Effector memory CD8-positive, alpha-beta T cell (primary cell): ENCODE measurements at places on chromosomes 7 and 10.

GRCh38 chr10:132836832-132837540, 51.0 kb upstream of the NKX6-2 start:
- DNase-seq: no peak

DNA sequence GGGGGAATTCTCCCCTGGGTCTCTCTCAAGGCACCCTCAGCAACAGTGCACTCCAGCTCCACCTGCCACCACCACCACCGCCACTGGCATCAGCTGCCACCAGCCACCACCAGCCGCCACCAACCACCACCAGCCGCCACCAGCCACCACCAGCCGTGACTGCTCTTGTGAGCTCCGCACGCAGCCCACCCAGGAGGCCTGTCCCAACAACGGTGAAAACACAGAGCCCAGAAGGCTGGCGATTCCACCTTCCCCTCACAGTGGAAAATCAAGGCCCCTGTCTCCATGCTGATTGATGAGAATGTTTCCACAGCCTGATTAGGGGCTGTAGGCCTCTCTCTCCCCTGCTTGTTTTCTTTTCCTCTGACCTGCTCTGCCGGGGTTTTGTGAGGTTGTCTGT, 41.1 kb downstream of the COBL start:
- no peak for DNase-seq

GRCh38 chr7:157125376-157126223, 13.1 kb upstream of the UBE3C start:
- no peak for DNase-seq

DNA sequence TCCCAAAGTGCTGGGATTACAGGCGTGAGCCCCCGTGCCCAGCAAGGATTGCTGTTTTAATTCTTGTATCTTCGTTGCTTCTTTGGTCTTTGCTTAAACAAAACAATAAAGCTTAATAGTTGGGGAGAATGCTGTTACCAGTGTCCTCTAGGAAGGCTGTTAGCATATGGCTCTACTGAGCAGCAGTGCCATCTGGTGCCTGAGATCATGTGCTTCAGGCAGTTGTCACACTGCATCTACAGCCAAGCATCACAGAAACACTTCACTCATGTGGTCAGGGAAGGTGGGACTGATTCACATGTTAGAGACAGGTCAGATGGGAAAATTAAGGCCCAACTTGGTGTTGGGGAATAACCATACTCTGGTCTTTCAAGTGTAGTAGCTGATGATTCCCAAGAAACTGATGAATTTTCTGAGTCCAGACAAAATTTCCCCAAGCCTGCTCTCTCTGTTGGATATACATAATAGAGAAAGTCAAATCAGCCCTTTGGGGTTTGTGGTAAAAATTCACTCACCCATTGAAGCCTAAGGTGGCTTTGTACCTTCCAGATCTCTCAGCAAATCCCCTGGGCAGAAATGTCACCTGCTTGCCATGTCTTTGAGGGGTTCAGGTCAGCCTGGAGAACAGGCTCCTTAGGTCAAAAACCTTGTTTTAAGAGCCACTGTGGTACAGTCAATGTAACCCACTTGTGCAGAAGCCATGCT, 28.4 kb downstream of the UBE2D4 start:
- no peak for DNase-seq

DNA sequence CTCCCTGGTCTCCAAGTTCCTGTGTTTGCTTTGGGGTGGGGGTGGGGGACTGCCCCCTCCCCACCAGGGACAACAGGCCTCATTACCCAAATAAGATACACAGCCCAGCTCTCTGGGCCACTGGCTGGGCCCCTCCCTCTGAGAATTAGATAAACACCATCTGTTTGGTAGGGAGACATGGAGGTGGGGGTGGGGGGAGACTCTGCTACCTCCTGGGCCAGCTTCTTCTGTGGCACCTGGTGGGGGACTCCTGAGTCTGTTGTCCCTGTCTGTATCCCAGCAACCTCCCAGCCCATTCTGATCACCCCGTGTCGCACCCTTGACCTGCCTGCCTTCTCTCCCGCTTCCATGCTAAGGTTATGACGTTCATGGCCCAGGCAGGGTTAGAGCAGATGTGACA, 5.8 kb downstream of the MLXIPL start:
- DNase-seq: no peak

DNA sequence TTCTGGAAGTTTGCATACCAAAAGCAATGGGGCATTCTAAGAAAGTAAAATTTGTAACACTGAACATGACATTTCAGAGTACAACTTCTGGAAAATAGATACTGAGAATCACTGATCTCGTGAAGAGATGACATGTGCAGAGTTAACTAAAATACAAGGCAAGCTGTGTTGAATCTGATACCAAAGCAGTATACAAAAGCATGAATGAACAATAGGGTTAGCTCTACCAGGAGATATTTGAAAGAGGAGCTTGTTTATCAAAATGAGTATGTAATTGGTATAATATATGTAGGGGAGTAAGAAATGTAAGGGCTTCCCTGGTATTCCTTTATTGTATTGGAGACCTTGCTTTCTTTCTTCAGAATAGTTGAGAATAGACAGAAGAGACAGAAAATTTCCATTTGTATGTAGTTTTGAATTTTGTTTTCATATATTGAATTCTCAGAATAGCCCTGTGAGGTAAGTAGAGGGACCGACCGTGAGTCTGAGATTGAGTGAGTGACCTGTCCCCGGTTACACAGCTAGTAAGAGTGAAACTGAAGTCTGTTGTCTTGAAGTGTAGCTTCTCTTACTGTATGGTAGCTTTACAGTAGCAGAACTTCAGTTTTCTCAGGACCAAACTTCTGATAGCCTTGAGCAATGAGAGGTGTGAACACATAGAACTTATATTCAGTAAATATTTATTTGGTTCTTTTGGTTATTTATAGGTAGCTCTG, 5.0 kb downstream of the HBP1 start:
- DNase-seq: no peak

DNA sequence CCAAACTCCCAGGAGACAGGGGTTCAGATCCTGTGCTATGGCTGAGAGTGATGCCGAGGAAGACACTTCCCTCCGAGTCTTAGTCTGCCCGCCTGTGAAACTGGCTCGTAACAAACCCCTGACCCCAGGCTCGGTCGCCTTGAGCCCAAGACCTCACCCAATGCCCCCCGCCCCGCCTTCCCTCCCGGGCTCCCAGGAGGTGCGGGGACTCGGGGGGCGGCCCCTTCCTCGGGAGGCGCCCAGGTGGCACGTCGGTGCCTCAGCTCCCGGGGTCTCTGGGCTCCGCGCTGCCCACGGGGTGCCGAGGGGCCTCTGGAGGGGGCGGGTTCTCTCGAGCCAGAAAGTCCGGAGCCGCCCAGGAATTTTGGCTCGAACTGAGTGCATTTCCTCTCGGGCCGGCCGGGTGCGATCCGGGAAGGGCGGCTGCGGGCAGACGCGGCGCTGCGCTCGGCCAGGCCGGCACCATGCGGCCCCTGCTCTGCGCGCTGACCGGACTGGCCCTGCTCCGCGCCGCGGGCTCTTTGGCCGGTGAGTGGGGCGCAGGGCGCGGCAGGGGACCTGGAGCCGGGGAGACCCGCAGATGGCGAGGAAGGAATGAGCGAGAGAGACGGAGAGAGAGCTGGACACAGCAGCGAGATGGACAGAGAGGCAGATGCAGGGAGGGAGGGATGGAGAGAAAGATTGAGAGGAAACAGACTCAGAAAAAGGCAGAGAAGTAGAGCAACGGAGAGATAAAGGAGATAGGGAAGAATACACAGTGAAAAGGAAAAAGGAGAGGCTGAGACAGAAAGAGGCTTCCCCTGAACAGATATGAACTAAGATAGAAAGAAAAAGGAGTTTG, at the start of gene PLAC9:
TSS of gene PLAC9 (plus strand) at position 432 of the 841 bp plus-strand sequence. CDS start at position 465, 33 bp downstream.
- DNase-seq: no peak

GRCh38 chr7:98126311-98127142, 19.9 kb downstream of the LMTK2 start:
- DNase-seq: no peak

GRCh38 chr7:108280136-108280535, 150.0 kb upstream of the LAMB4 start:
- no peak for DNase-seq

DNA sequence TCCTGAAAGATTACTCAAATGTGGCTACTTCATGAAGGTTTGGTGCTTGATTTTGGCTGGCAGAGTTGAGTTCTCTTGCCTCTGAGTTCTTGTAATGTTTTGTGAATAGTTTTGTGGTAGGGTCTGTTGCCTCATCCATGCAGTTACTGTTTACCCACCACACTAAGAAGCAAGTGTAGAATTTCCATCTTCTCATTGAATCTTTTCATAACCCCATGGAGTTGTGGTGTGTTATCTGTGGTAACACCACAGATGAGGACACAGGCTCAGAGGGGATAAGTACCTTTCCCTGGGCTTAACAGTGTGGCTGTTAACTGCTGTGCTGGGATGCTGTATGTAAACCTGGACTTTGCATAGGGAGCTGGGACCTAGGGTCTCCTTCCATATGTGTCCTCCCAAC, 186.3 kb downstream of the CAMK1D start:
- no peak for DNase-seq

DNA sequence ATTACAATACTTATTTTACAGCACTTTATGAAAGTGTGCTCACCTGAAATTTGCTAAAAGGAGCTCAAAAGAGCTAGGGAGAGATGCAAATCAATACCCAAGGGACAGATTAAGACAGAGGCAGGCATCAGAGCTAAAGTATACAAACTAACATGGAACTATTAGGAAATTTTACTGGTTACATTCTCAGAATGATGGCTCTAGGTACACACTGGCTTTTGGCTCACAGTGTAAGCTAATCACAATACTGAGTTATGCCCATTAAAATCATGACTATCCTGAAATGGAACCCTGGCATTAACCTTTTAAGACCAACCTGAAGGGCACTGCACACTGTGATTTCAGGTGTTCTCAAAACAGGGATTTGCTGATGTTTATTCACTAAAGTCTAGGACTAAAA, 98.1 kb downstream of the NT5C2 start:
- DNase-seq: no peak

DNA sequence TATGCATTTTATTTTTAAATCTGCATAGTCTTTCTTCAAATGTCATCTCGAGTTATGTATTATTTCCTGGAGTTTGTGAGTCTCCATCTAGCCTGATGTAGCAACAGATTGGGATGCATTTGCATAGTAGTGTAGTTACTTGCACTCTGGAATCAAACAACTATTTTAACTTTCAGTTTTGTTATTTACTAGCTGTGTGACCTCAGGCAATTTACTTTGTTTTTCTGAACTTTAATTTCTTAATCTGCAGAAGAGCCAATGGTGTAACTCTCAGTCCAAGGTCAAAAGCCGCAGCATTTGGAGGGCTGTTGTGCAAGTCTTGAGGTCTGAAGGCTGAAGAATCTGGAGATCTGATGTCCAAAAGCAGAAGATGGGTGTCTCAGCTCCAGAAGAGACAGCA, 175.8 kb upstream of the SORCS1 start:
- DNase-seq: no peak

DNA sequence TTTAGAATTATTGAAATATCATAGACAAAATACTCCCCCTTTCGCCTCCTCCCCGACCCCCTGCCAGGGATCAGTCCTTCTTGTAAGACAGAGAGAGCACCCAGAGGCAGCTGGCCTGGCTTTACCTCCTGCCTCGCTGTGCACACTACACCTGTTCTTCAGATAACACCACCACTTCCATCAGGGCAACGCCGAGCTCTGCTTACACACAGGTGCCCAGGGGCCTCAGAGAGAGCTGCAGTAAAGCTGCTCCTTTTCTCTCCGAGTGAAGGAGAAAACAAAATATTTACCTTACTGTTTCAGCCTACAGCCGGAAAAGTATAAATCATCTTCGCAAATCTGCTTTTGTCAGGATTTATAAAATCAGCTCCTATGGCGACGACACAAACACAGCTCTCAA, 80.7 kb downstream of the HIPK2 start:
- DNase-seq: no peak

DNA sequence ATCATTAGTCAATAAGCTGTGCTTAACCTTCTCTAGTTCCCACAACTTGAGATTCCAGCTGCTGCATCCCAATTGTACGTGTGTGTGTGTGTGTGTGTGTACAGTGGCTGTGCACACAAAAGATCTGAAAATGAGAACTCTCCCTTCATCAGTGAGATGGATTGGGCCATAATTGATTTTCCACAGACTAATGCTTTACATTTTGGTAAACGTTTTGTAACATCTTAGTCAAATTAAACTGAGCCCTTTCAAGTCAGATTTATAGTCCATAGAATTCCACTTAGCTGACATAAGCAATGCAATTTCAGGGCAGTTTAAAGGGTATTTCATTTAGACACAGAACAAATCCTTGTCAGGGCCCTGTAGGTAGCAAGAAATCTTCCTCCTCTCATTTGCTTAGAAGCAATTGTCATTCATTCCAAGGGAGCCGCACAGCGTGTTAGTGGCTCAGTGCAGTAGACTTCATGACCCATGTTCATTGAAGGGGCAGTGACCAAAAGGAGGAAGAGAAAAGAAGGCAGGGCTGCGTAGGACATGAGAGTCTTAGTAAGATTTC, 1123.5 kb upstream of the AUTS2 start:
- no peak for DNase-seq

GRCh38 chr7:79806161-79806734, 328.4 kb upstream of the GNAI1 start:
- no peak for DNase-seq

DNA sequence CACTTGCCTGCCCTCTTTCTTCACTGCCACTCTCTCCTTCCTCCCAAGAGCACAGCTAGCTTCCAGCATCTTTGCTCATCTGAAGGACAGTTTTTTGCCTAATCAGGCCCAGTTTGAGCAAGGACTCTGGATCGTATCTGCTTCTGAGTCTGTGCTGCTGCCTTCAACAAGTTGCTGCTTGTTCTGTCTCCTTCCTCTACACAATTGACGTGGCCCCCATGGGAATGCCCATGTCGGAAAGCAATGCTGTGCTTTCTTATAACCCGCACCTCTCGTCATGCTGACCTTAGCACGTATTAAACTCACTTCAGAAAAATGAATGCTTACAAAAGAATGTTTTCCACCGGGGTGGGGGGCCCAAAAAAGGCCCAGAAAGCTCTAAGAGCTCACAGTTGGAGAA, 324.7 kb upstream of the C7orf33 start:
- no peak for DNase-seq

DNA sequence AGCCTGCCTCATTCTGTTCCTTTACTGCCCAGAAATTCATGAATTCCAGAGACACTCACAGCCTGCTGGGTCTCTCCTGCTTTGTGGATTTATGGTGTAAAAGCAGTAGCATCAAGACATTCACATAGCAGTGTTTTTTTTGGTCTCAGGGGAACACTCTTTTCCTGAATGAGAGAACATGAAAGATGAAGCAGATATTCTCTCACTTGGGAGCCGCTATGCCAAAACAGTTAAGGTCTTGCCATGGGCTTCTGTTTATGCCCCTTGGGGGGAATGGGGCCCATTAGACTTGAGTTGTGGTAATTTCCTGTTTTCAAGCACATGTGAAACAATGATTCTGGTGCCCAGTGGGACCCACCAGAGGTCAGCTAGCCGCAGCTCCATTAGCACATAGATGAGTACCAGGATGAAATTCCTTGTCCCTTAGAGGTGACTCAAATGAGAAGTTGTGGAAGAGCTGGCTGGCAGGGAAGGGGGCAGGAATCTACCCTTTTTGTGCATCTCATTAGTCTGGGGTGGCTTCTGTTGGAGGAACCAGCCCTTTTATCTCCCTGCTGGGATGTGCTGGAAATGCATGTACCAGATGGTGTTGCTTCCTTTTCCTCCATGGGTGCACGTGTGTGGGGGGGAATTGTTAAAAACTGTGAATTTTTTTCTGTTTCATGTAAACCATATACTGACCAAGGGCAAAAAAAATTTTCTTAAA, 13.3 kb downstream of the BMPER start:
- no peak for DNase-seq

GRCh38 chr7:158910254-158911053, 54.1 kb downstream of the DYNC2I1 start:
- DNase-seq: no peak
